ENCODE measurements at places on chromosomes 5 and 9. TPM values are rescaled to one million over a fixed set of nuclear protein-coding genes. Genes with fewer than 3 reads are reported as not detected.

DNA sequence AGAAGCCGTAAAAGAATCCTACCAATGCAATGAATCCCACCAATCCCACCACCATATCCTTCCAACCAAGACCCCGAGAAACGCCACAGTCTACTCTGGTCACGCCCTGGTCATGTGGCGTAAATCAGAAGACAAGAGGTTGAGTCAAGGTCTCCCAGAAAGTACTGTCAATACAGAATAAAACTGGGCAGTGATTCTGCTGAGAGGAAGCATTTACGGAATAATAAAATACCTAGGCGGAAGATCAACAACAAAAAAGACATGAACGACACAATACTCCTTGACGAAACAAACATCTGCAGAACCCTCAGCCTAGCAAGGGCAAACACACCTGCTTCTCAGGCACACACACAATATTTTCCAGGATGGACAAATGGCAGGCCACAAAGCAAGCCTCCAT lies 62.8 kb downstream of the GOLM1 start:
- no peak overlapping the region for H3K4me3 ChIP-seq
- H3K27ac ChIP-seq, result no peak overlapping the region
- no peak for DNase-seq
- no peaks in the 10 kb centered on the region for H3K27me3 ChIP-seq
- no peaks in the 10 kb centered on the region for H3K36me3 ChIP-seq

DNA sequence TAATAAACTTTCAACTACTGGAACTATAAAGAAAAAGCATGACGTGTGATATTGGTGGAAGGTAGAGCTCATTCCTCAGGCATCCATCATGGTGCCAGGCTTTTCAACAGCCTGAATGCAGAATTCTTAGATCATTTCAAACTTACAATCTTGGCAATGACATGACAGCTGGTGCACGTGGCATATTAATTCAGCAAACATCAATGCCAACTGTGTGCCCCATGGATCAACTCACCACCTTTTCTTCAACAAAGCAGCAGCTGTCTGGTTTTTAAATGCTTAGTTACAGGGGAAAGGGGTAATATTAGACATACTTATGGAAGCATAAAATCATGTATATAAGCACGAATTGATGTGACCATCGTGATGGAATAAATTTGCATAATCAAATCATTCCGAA lies 56.0 kb upstream of the OR13F1 start:
- no peak overlapping the region for H3K4me3 ChIP-seq
- H3K4me1 ChIP-seq, result no peaks in the 10 kb centered on the region
- no peaks in the 10 kb centered on the region for H3K36me3 ChIP-seq
- DNase-seq, result no peak
- no peaks in the 10 kb centered on the region for H3K27me3 ChIP-seq

- H3K27ac ChIP-seq, result no peak overlapping the region
- H3K27me3 ChIP-seq, result no peaks in the 10 kb centered on the region
- no peaks in the 10 kb centered on the region for H3K36me3 ChIP-seq
- peaks cover 9% of the 10 kb centered on the region for H3K4me1 ChIP-seq
- no peak overlapping the region for H3K4me3 ChIP-seq
Measured at GRCh38 chr9:76605321-76605900, 146.4 kb downstream of the GCNT1 start.

Gene ZDHHC11B
- total RNA-seq, result 0.34 TPM

- DNase-seq, result no peak
- peaks cover 2% of the 10 kb centered on the region for H3K4me1 ChIP-seq
- no peaks in the 10 kb centered on the region for H3K27me3 ChIP-seq
- no peak overlapping the region for H3K4me3 ChIP-seq
- no peak overlapping the region for H3K27ac ChIP-seq
Measured at GRCh38 chr9:79686381-79687130, 114.8 kb downstream of the TLE4 start.

Measured in Karpas-422 (cell line).